Activated naive CD8-positive, alpha-beta T cell treated with anti-CD3 and anti-CD28 coated beads, Interleukin-2, amount 10 ng/mL, durations not matched to agents 7 days and 5 days (primary cell): ENCODE measurements at places on chromosomes 5 and 9.
A peak's percentile ranks its signal among the peaks of the same experiment; 100 is the strongest.

- DNase-seq: no peak
Measured at GRCh38 chr5:37889612-37890317, 49.9 kb upstream of the GDNF start.

GRCh38 chr9:96418083-96418919 is at the start of gene ZNF367:
Gene ZNF367 (minus strand): TSS chr9:96418370. CDS start chr9:96418032, 338 bp downstream.
- peak; percentile 95 for DNase-seq

DNA sequence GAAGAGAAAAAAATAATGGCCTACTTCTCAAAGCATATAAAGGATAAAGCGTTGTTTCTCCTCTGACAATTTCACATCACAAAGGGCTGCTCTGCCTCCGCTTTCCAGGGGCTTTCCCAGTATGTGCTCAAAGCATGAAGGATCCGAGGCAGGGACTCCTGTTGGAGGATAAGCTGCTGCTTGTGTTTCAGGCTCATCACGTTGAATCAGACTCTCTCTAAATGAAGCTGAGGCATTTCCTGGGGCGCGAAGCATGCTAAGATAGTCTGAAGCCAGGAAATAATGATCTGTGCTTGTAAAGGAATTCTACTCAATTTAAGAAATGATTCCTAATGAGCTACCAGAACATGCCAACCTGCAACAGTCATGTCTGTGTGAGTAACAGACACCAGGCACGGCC is 97.5 kb downstream of the MARCHF11 start:
- DNase-seq: no peak

GRCh38 chr9:22457448-22457847 is 10.8 kb downstream of the DMRTA1 start:
- DNase-seq: no peak
